Progenitor cell of endocrine pancreas (in vitro differentiated cells): ENCODE measurements at places on chromosomes 6 and 20. TPM values are rescaled to one million over a fixed set of nuclear protein-coding genes. Genes with fewer than 3 reads are reported as not detected.

Gene GDAP1L1
- total RNA-seq: 0.24 and 1.1 TPM in 2 replicates

Gene MUC22
- total RNA-seq: not detected in 2 replicates

Gene BTN1A1
- 1.5 and 1.6 TPM in 2 replicates for total RNA-seq

- DNase-seq: no peak
These were observed 119.4 kb upstream of the GJE1 start for GRCh38 chr6:142013287-142013686.

DNA sequence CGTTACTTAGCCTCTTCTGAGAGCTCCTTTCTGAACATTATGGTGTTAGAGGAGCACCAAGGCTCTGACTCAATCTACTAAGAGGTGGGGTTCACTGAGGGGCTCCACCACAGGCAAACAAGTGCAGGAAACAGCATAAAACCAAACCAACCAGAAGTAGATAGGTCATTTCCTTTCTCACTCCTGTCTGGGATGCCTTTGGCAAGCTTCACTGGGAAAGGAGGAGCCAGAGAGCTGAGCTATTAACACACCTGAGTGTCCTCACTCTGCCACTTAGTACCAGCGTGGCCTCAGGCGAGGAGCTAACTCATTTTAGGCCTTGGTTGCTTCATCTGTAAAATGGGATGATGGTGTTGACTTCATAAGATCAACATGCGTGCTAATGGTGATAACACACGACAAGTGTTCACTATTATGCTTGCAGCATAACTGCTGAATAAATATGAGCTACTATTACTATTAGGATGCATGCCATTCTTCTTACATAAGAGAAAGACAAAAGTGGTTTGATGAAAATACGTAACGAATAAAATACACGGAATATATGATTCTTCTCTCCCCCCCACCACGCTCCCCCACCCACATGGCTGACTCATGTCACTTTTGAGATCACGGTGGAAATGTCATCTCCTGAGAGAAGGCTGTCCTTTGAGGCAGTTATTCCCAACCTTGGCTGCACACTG is 185.4 kb downstream of the BCAS1 start:
- DNase-seq: no peak

- peak; percentile 15 for DNase-seq
These were observed 404 bp downstream of the SLC22A23 start for GRCh38 chr6:3456395-3456897.

DNA sequence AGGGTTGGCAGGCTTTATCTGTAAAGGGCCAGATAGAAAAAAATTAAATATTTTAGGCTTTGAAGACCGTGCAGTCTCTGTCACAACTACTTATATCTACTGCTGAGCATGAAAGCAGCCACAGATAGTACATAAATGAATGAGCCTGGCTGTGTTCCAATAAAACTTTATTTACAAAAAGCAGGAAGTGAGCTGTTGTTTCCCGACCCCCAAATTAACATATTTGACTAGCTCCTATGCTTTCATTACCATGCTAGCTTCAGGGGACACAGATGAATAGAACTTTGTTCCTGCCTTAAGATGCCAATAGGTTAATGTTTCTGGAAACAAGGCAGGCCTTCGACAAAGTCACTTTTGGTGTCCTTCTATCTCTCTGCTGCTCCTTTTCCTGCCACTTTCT is 1058.0 kb upstream of the FLRT3 start:
- no peak for DNase-seq

DNA sequence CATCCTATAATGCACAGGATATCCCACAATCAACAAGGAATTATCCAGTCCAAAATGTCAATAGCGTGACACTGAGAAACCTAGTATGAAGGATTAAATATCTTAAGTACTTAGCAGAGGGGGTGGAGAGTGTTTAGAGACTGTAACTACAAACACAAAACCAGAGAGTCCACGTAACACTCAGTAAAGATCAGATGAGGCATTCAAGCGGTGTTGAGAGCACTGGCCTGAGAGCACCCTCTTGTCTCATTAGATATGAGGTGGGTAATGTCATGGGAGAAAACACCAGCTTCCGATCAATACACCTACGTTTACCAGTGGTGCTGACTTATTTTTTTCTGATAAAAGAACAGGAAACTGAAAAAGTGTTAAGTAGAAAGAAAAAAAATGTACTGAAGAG is 2.3 kb downstream of the FAM184A start:
- DNase-seq: no peak
